Fibroblast of lung (primary cell): ENCODE measurements at places on chromosomes 5 and 9.

- no peaks in the 10 kb centered on the region for H3K4me1 ChIP-seq
- no peak overlapping the region for H3K27ac ChIP-seq
- H3K36me3 ChIP-seq: no peaks in the 10 kb centered on the region
- no peaks in the 10 kb centered on the region for H3K27me3 ChIP-seq
- H3K4me3 ChIP-seq: no peak overlapping the region
Observed at GRCh38 chr5:90902651-90903386, 344.2 kb downstream of the ADGRV1 start.

- no peak overlapping the region for H3K27ac ChIP-seq
- H3K4me3 ChIP-seq: no peak overlapping the region
- no peaks in the 10 kb centered on the region for H3K36me3 ChIP-seq
- peaks cover 4% of the 10 kb centered on the region for H3K4me1 ChIP-seq
Observed at GRCh38 chr9:125931211-125931610, 184.0 kb downstream of the PBX3 start.

- peaks cover 41% of the 10 kb centered on the region for H3K36me3 ChIP-seq
- no peak overlapping the region for H3K27ac ChIP-seq
Observed at GRCh38 chr9:134809292-134809691, 71.3 kb upstream of the FCN2 start.

DNA sequence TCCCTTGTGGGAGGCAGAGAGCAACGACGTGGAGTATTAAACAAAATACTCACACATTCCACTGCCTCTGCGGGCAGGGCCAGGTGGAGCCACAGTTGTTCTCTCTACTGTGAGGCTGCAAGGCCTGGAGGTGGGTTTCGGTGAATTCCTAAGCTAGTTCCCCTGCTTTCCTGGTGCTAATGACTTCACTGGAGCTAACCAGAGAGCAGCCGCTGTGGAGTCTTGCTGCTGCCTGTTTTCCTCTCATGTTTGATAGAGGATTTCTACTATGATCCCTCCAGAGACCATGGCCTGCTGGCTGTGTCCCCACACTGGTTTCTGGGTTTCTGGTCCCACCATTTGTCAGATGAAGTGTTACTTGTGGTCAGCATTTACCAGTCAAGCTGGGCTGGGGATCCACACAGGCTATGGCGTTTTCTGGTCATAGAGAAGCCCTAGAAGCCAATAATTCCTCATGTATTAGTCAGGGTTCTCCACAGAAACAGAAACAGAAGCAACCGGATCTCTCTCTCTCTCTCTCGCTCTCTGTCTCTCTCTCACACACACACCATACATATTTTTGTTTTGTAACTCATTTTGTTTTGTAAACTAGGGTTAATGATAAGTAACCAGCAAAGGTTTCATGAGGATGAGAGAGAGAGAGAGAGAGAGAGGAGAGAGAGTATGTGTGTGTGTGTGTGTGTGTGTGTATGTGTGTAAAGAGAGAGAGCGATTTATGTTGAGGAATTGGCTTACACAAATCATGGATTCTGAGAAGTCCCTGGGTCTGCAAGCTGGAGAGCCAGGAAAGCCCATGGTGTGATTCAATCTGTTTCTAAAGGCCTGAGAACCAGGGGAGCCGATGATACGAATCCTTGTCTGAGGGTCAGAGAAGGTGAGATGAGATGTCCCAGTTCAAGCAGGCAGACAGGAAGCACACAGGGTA, 403.0 kb downstream of the GADD45G start:
- H3K27me3 ChIP-seq: no peaks in the 10 kb centered on the region
- H3K36me3 ChIP-seq: no peaks in the 10 kb centered on the region
- peak; percentile 81 for DNase-seq
- H3K4me1 ChIP-seq: peaks cover 4% of the 10 kb centered on the region

DNA sequence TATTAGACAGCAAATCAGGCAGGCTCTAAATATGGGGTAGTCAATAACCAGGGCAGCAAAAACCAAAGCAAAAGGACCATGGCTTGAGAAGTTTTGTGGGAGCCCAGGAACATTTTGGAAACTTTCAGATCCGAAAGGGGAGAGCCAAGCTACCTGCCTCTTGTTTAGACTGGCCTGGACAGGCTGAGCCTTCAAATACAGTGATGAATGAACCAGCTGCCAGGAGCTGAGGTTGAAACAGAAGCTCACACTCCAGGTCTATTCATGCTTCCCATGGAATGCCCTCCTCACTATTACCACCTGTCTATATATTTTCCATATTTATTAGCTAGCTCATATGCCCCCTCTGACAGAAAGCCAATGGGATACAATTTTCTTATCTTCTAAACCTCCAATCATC, 150.8 kb upstream of the SLC44A1 start:
- no peak overlapping the region for H3K4me3 ChIP-seq
- no peaks in the 10 kb centered on the region for H3K4me1 ChIP-seq
- no peaks in the 10 kb centered on the region for H3K36me3 ChIP-seq
- no peak overlapping the region for H3K27ac ChIP-seq
- no peak for DNase-seq

DNA sequence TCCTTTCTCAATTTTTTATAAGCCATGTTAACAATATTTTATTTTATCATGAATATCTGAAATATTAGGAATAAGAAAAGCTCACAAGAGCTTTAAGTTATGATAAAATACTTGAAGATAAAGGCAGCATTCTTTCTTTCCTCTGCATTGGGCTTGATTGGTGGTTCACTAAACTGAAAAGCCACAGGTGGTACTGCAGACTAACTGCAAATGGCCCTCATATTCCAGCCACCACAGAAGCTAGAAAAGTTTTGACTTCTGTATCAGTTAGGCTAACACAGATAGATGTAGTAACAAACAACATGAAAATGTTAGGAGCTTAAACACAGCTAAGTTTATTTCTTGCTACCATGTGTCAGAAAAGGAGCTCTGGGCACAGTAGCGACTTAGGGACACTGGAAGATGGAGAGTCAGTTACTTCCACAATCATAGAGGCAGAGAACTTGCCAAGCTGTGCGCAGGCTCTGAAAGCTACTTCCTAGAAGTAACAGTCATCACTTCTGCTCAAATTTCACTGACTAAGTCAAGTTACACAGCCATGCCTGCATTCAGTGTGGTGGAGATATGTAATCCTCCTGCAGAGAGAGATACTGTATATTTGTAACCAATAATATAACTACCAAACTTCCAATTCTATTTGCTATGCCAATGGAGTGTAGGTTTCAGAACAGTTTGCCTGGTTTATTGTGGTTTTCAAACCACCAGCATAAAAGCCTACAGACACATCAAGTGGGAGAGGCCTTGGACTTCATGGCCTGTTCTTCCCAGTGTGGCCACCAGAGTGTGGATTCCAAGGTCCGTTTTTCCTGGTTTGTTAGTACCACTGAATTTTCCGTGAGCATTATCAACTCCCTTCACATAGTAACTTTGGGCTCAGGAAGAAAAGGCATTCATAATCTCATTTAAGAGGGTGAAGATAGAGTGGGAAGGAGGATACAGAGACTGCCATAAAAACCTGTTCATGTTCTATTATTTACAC, 268.3 kb downstream of the PJA2 start:
- H3K36me3 ChIP-seq: no peaks in the 10 kb centered on the region
- no peak overlapping the region for H3K27ac ChIP-seq
- no peak overlapping the region for H3K4me3 ChIP-seq
- H3K27me3 ChIP-seq: no peaks in the 10 kb centered on the region

DNA sequence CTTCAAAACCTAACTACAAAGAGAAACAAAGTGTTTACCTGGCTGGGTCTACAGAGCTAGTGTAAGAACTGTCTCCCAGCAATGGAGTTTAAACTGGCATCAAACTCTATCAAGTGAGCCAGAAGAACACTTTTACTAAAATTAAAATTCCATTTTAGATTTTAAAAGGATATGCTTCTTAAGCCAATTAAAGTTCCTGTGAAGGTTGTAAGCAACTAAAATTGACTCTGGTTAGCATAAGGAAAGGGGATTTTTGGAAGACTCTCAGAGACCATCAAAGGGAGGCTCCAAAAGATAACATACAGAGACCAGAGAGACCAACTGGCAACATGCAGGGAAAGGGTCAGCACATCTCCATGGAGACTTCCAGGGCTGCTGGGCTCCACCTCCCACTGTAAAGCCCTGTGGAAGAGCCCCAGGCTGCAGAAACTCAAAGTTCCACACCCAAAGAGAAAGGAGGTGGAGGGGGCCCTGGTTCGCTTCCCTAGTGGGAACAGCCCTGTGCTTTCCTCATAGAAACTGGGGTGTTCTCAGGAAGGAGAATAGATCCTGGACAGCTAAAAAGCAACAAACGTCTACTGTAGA, 91.7 kb downstream of the AUH start:
- no peak for DNase-seq
- no peaks in the 10 kb centered on the region for H3K4me1 ChIP-seq
- no peaks in the 10 kb centered on the region for H3K36me3 ChIP-seq
- no peak overlapping the region for H3K27ac ChIP-seq

GRCh38 chr9:22105005-22105722, 96.1 kb upstream of the CDKN2B start:
- DNase-seq: no peak
- H3K27me3 ChIP-seq: no peaks in the 10 kb centered on the region
- peaks cover 28% of the 10 kb centered on the region for H3K4me1 ChIP-seq
- H3K27ac ChIP-seq: peak overlapping the region; percentile 86
- H3K4me3 ChIP-seq: no peak overlapping the region

DNA sequence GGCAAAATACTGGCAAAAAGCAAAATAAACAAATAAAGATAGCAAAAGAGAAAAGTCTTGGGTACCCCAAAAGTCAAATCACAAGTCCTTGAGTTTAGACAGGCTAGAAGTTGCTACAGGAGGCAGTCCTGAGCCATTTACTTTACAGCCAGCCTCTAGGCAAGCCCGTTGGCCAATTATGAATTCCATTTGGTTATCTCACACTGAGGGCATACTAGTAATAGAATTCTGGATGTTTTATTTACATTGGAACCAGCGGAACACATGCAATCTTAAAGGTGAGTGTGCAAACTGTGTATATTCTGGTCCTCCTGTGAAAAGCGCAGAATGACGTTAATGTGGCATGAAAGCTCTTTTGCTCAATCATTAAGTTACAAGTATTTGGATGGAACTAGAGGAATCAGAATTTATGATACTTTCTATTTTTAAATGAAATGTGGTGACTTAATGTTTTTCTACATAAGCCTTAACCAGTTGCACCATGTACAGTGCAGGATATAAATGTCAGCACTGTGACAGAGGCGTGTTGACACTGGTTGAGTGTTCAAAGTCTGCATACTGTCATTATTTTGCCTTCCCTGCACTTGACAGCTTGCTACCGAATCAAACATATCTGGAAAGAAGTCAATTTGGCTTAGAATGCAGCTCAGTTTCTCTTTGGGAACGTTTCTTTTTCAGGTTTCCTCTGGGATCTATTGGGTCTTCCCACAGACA, 7.9 kb downstream of the GDNF start:
- H3K4me3 ChIP-seq: no peak overlapping the region
- peak; percentile 27 for DNase-seq
- peaks cover under 1% of the 10 kb centered on the region for H3K4me1 ChIP-seq
- H3K36me3 ChIP-seq: no peaks in the 10 kb centered on the region
- H3K27me3 ChIP-seq: no peaks in the 10 kb centered on the region
- H3K27ac ChIP-seq: no peak overlapping the region
